ENCODE measurements at places on chromosomes 13 and 19.

- no peak for DNase-seq
Measured at GRCh38 chr19:20278342-20278741, 111.3 kb downstream of the ZNF486 start.

GRCh38 chr13:40792284-40793051, 3.1 kb downstream of the SLC25A15 start:
- DNase-seq = no peak

DNA sequence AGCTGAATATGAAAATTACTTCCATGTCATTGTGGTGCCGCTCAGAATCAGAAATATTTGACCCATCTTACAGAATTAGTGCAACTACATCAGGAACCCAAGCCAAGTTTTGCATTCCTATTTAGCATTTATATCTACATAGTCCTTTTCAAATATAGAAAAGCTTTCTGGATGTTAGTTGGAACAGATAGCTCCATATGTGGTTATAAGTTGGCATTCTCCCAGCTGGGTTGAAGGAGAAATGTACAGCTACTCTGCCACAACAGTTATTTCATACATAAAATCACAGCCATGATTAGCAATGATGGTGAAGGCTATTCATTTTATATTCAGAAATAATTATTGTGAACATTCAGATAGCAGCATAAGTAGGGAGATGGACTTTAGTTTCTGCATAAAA, 28.2 kb downstream of the HPN start:
- no peak for DNase-seq

DNA sequence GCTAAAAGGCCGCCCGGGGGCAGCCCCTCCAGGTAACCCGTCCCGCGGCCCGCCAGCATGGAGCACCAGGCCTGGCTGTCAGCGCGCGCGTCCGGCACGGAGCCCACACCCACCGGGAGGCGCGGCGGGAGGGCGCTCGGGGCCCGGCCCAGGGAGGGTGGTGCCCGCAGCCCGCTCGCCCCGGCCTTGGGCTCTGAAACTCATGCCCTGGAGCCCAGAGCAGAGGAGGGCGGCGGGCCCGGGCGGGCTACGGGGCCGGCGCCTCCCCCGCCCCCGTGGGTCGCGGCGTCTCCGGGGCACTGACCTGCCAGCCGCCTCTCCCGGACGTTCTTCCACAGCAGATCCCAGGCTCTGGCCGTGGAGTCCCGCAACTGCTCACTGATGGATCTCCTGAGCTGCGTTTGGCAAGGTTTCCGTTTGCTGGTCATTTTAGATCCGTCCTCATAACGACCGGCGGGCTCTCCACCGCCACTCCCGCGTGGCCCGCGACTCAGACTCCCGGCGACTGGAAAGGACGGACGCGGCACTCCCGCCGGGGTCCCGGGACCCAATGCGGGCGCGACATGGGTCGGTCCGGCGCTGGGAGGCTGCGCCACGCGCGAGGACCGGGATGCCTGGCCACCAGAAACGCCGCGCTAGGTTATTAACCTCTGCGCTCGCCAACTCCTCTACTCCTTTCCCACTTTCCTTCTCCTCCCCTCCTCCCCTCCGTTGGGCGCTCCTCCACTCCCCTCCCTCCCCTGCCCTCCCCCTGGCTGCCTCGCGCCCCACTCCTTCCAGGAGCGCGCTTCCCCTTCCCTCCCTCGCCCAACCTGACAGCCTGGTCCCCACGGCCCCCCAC, 64.7 kb upstream of the STARD13 start:
- DNase-seq = no peak

DNA sequence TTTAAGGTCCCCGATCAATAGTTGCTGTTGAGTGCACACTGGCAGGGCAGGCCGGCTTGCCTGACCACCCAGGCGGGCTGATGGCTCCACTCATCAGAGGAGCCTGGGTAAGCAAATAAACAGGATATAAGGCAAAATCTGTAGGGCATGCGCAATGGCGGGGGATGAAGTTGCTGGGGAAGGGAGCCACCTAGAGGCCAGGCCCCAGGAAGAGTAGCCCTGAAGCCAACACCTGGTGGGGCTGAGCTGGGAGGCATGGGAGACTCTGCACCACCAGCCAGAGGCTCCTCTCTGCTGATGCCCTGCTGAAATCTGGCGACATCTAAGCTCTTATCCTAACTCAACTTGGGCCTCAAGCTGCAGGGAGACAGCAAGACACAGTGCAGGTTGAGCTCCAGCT, 324.3 kb downstream of the ZNF536 start:
- no peak for DNase-seq

GRCh38 chr13:76019421-76020044, 383.4 kb downstream of the LMO7 start:
- no peak for DNase-seq

DNA sequence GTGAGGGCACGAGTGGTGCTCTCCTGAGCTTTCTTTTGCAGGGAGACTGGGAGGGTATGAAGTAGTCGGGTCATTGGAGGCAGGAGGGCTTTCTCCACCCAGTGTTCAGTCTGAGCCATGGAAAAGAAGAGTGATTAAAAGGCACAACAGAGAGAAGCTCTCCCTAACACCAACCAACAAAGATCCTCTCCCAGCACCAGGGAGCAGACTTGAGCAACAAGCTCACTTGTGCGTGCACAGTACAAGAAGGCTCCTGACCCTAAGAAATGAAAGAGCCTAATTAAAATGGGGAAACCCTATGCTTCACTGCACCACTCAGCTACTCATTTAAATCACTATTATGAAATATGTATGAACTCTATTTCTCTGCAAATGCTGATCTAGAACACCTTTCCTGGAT, 276.3 kb upstream of the SOX21 start:
- no peak for DNase-seq

DNA sequence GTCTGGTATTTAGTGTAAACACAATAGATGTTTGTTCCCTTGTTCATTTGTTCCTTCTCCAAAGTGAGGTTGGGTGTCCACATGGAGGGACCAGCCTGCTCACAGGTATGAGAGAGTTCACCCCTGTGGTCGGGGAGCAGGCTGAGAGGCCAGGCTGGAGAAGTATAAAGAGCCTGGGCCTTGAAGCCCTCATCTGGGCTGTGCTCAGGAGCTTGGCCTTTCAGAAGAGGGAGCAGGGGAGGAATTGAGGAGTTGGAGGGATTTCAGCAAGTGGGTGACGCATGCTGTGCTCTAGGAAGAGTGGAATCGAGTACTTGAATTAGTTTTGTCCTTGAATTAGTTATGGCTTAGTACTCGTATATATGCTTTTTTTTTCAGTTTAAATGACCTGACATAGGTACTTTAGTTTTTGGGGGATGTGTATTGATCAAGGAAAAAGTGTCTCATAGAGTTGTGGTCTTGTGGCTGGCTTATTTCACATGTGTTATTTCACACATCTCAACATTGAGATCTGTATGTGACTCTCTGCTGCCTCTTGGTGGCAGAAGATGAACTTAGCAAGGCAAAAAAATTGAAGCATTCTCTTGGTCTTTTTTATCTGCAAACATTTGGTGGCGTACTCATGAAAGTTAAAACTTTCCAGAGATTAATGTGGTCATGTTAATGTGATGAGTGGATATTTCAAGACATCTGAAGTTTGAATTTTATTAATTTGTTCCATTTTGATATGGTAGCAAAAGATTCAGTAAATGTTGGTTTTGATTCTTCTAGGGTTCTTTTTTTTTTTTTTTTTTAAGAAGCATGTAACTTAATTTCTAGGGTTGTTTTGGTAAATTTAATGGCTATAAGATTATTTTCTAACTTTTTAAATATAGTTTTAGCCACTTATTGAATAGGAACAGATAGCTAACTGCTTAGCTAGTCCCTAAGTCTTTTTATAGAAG, 54.3 kb downstream of the SLAIN1 start:
- DNase-seq = peak; percentile 36

GRCh38 chr19:54792814-54793213, 10.6 kb upstream of the KIR2DL4 start:
- DNase-seq = no peak

GRCh38 chr13:91540158-91540736, 141.8 kb downstream of the GPC5 start:
- DNase-seq = no peak

DNA sequence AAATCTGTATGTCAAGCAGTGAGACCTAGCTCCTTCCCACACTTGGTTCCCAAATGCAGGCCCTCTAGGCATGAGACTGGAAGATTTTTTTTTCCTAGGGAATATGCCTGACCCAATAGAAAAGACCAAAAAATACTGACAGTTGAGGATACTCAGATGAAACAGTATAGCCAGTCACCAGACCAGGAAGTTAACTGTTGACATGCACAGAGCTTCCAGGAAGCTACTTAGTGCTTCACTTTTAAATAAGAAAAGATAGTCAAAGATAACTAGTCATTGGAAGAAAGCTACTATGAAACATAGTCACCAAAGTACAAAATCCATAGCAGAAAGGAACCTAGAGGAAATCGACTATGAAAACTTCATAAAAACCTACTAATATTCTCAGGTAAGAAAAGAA, 32.3 kb downstream of the BRCA2 start:
- DNase-seq = no peak

- DNase-seq = peak; percentile 76
Measured at GRCh38 chr19:46753420-46754155, 7.3 kb upstream of the STRN4 start.

GRCh38 chr13:79401259-79402070, 4.6 kb downstream of the RBM26 start:
- no peak for DNase-seq

GRCh38 chr13:76711550-76712182, 174.5 kb downstream of the KCTD12 start:
- no peak for DNase-seq

- no peak for DNase-seq
Measured at GRCh38 chr13:113620036-113620796, 35.7 kb downstream of the TFDP1 start.

DNA sequence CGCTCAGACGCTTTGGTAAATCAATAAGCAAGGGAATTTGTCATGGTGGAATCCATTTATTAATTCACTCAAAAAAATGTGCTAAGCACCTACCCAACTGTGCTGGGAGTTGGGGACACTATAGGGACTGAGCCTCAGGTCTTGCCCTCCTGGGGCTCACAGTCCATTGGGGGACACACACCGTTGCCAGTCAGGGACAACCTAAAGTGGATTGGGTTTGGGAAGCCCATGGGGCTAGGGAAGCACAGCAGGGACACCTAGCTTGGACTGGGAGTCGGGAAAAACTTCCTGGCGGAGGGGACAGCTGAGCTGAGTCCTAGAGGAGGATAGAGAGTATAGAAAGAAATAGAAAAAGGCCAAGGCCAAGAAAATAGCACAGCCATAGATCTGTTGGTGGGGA, 8.5 kb downstream of the FOSB start:
- no peak for DNase-seq

DNA sequence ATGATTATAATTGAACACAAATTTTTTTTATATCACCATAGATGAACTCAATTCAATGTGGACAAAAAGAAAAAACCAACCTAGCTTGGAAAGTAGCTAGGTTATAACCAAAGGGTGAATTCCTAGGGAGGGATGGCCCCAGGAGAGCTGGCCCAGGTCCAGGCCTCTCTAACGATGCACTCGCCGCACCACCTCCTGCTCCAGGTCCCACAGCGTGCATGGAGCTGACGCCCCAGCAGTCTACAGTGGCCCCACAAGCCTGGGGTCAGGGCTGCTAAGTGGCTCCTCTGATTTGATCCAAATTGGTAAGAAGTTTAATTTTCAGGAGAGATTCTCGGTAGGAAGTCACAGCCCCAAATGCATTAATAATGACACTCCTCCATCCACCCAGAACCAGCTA, 48.8 kb downstream of the TSHZ3 start:
- DNase-seq = no peak

GRCh38 chr19:46999878-47000277, 19.8 kb upstream of the NPAS1 start:
- no peak for DNase-seq

DNA sequence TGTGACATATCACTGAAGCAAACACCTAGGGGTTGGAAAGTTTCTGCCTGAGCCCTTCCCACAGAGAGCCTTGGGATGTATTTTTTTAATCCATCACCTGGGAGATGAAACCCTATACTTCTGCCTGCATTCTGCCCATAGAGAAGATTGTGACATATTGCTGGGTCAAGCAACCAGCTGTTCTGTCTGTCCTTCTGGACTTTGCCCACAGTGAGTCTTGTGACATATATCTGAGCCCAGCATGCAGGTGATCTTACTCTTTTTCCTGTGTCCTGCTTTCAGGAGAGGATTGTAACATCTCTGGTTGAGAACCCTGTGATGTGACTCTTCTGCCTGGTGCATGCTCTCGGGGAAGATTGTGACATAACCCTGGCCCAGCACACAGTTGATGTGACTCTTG, 24.9 kb upstream of the ZNF681 start:
- no peak for DNase-seq

- no peak for DNase-seq
Measured at GRCh38 chr13:112179421-112179820, 112.5 kb downstream of the SOX1 start.

DNA sequence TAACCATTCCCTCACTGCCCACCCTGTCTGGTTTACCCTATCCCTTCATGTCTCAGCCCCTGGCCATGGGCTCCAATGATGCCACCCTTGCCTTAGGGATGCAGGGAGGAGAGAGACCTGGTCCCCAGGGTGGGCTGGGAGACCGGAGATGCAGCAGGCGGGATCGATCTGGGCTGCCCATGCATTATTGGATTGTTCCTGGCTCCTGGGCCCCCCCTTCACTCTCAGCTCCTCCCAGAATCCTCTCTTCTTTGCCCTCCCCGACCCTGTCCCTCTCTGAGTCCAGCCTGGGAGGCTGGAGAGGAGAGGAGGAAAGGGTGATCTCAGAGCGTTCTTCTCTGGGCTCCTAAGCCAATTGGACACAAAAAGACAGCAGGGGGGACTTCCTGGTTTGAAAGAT, 5.8 kb downstream of the KASH5 start:
- no peak for DNase-seq

GRCh38 chr19:13012690-13013608, 17.7 kb downstream of the NFIX start:
- peak; percentile 41 for DNase-seq

DNA sequence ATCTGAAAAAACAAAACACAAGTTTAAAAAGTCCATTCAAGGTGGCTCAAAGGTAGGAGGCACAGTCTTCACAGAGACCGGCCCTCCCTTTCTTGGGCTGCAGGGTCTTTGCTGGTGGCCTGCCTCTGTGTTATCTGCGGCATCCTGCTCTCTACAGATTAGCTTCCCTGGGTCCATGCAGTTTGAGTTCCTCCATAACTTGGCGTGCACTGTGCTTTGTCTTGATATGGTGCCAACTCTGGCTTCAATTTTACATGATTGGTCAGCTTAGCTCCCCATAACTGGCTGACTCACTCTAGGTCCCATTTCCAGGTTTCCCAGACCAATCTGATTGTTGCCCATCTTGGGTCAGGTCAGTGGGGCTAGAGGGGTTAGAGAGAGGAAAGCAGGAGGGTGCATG, 41.8 kb downstream of the TPT1 start:
- peak; percentile 53 for DNase-seq

GRCh38 chr13:35293579-35294226, 182.8 kb downstream of the MAB21L1 start:
- no peak for DNase-seq

Data from hematopoietic multipotent progenitor cell treated with erythropoietin and hydrocortisone succinate and interleukin-3 and kit ligand, for 15 days (in vitro differentiated cells).